Activated B cell treated with CpG ODN at 0.5 μM for 24 hours (primary cell): ENCODE measurements at places on chromosomes 16 and 17. TPM values are rescaled to one million over a fixed set of nuclear protein-coding genes. Genes with fewer than 3 reads are reported as not detected.

- H3K27me3 ChIP-seq = peaks cover 12% of the 10 kb centered on the region
- DNase-seq = no peak
- peaks cover 11% of the 10 kb centered on the region for H3K4me1 ChIP-seq
These were observed 36.4 kb upstream of the TMEM97 start for GRCh38 chr17:28282596-28282995.

DNA sequence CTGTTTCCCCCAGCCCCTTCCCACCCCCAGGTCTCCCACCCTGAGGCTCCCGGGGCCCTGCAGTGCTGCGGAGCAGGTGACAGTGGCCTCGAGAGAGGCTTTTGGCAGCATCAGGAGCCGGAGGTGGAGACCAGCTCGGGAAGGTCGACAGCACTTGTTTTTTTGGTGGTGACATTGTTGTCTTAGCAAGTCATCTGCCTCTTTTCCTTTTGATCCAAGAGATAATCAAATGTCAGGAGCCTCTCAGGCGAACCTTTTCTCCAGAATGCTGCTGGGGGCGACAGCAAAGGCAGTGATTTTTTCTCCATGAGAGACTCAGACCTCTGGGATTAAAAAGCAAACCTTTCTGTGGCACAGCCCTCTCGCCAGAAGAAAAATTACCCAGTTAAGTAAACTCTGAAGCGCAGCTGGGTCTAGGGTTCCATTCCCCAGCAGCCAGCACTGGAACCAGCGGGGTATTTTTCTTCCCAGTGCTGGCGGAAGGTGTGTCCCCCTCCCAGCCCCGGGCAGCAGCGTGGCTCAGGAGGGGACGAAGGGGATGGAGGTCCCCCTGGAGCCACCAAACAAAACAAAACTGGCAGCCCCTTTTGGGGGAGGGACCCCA, 37.2 kb downstream of the GRIN2C start:
- peaks cover 33% of the 10 kb centered on the region for H3K36me3 ChIP-seq
- no peak for DNase-seq
- H3K27ac ChIP-seq = no peak overlapping the region
- no peaks in the 10 kb centered on the region for H3K27me3 ChIP-seq
- no peak overlapping the region for H3K4me3 ChIP-seq

DNA sequence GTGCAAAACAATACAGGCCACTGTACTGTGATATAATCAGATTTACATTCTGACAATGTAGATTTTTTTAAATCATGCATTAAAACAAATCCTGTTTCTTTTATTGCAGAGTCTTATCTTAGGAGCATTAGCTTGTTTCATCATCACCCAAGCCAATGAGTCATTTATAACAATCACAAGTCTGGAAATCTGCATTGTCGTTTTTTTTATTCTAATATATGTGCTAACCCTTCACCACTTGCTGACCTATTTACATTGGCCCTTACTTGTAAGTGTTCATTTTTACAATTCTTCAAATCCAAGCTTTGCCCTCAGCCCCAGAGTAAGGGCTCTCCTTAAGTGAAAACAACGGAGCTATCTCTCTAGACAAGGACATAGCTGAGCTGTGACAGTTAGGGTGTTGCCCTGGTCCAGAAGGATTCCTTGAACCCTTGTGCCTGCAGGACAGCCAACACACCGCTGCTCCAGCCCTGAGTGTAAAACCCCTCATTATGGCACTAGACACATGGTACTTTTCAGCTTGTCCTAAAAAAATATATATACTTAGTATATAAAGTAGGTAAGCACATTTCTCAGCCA, 3.7 kb downstream of the CMTM1 start:
- no peak for DNase-seq
- H3K27ac ChIP-seq = no peak overlapping the region
- H3K36me3 ChIP-seq = peaks cover 26% of the 10 kb centered on the region
- H3K4me3 ChIP-seq = no peak overlapping the region
- no peaks in the 10 kb centered on the region for H3K4me1 ChIP-seq

The ZG16 gene
- not detected in 2 replicates for total RNA-seq

DNA sequence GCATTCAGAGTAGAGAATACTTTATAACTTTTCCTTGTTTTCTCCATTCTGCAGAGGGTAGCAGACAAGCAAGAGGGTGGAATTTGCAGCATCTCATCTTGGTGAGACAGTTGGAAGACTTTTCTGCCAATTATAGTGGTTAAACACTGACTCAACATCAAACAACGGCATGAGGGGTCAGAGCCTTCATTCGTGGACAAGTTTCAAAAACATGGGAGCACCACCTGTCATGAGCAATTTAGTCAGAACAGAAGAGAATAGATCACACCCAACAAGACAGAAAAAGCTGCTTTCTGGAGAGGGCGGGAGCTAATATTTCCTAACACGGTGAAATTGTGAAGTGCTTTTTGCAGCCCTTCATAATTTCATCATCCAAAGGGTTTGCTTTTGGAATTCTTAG, 17.9 kb upstream of the ZNF652 start:
- no peak overlapping the region for H3K27ac ChIP-seq
- DNase-seq = no peak
- H3K36me3 ChIP-seq = peaks cover 11% of the 10 kb centered on the region

The KRT15 gene
- not detected in 2 replicates for total RNA-seq

The TBC1D3C gene
- 4.6 and 8.5 TPM in 2 replicates for total RNA-seq

The RNF43 gene
- 1.5 and 2.1 TPM in 2 replicates for total RNA-seq

GRCh38 chr16:25279491-25279890, 21.8 kb upstream of the ZKSCAN2 start:
- H3K4me3 ChIP-seq = no peak overlapping the region
- H3K27me3 ChIP-seq = peaks cover 3% of the 10 kb centered on the region
- DNase-seq = no peak

- peak overlapping the region; percentile 74 for H3K4me3 ChIP-seq
- H3K27me3 ChIP-seq = no peaks in the 10 kb centered on the region
- H3K27ac ChIP-seq = peak overlapping the region; percentile 59
- DNase-seq = peak; percentile 55
These were observed 33.0 kb upstream of the SEC14L1 start for GRCh38 chr17:77107506-77108433.

GRCh38 chr17:41468346-41468745, 1.2 kb upstream of the KRT32 start:
- DNase-seq = no peak
- no peak overlapping the region for H3K4me3 ChIP-seq
- H3K27ac ChIP-seq = no peak overlapping the region
- peaks cover 17% of the 10 kb centered on the region for H3K27me3 ChIP-seq

The HEATR9 gene
- total RNA-seq = not detected in 2 replicates

DNA sequence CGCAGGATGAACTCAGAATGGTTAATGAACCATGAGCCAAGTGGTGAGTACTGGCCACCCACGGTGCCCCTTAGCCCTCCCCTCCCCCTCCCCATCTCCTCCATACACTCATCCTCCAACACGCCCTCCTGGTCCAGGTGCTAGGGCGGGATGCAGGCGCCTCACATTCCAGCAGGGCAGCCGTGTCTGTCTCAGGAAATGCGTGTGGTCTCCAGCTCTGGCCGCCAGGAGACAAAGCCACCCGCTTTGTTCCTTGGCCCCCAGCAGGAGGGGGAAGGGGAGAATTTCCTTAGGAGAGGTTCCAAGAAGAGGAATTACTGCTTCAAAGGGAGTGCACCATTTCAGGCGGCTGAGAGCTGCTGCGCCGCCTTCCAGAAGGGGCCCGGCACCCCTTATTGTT, 29.7 kb upstream of the RMI2 start:
- peaks cover 52% of the 10 kb centered on the region for H3K4me1 ChIP-seq
- no peak for DNase-seq
- H3K36me3 ChIP-seq = no peaks in the 10 kb centered on the region
- H3K27me3 ChIP-seq = no peaks in the 10 kb centered on the region
- no peak overlapping the region for H3K4me3 ChIP-seq

- peak overlapping the region; percentile 28 for H3K4me3 ChIP-seq
- peaks cover 25% of the 10 kb centered on the region for H3K36me3 ChIP-seq
- no peak for DNase-seq
- peaks cover 30% of the 10 kb centered on the region for H3K4me1 ChIP-seq
- no peak overlapping the region for H3K27ac ChIP-seq
These were observed 4.0 kb downstream of the MAFG start for GRCh38 chr17:81923302-81924260.

The CD300C gene
- 0.16 and 0.17 TPM in 2 replicates for total RNA-seq

- DNase-seq = no peak
- H3K4me1 ChIP-seq = peaks cover 77% of the 10 kb centered on the region
- no peaks in the 10 kb centered on the region for H3K27me3 ChIP-seq
- peak overlapping the region; percentile 87 for H3K4me3 ChIP-seq
These were observed 661 bp downstream of the GIT1 start for GRCh38 chr17:29588562-29589411.

The HOXB7 gene
- 0.60 and 0.93 TPM in 2 replicates for total RNA-seq

GRCh38 chr17:73591296-73592078, 52.8 kb downstream of the SDK2 start:
- H3K27me3 ChIP-seq = no peaks in the 10 kb centered on the region
- peak overlapping the region; percentile 78 for H3K4me3 ChIP-seq
- H3K27ac ChIP-seq = peak overlapping the region; percentile 90
- no peaks in the 10 kb centered on the region for H3K36me3 ChIP-seq

GRCh38 chr17:76932402-76933333, 64.5 kb downstream of the MGAT5B start:
- H3K4me1 ChIP-seq = no peaks in the 10 kb centered on the region
- H3K36me3 ChIP-seq = no peaks in the 10 kb centered on the region
- H3K27me3 ChIP-seq = peaks cover 12% of the 10 kb centered on the region
- no peak overlapping the region for H3K4me3 ChIP-seq
- no peak overlapping the region for H3K27ac ChIP-seq

DNA sequence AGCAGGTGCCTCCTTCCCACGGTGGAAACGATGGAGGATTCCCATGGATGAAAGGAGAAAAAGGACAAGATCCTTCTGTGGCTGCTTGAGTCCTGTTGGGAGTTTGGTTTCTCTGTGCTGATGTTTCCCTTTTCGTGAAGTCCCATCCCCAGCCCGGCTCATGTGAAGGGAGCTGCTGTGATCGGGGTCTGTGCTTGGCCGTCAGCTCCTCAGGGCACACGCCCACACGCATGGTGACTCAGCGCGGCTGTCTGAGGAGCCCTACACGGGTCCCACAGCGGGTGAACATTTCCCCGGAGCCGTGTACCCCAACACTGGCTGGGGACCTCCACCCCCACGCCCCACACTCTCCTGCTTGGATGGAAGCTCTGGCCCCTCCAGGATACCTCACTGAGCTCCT, 44.5 kb upstream of the SSTR5 start:
- peaks cover 4% of the 10 kb centered on the region for H3K27me3 ChIP-seq
- H3K36me3 ChIP-seq = no peaks in the 10 kb centered on the region
- DNase-seq = no peak
- H3K4me1 ChIP-seq = no peaks in the 10 kb centered on the region
- H3K27ac ChIP-seq = no peak overlapping the region
- no peak overlapping the region for H3K4me3 ChIP-seq

The TBC1D3L gene
- 2.5 and 2.8 TPM in 2 replicates for total RNA-seq

DNA sequence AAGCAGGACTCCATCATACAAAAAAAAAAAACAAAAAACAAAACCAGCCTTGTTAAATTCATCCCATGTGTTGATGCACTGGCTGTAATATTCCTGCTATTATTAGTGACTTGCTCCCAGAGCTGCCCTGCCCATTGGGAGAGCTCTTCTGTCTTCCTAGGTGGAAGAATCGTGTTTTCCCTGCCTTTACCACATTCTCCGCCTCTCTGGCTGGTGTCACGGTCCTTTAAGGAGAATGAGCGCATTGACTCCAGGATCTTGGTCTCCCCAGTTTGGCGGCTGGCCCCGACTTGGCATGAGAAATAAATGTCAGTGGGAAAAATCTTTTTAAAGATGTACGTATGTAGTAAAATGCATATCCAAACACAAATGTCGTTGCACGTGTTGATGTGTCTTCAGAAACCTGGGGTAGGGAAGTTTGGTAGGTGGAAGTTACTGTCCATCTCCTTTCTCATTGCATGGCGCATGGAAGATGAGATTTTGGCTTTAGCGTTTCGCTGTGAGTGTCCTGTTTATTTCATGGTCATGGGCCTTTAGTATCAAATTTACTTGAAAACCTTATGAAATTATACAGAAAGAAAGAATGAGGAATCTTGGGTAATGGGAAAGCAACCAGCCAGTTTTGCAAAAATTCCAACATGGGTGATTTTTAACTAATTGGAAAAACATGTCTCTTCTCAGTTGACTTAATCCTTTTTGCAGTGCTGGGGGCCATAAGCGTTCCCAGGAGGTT, 15.5 kb downstream of the RMI2 start:
- peaks cover 21% of the 10 kb centered on the region for H3K27me3 ChIP-seq
- no peaks in the 10 kb centered on the region for H3K36me3 ChIP-seq
- DNase-seq = no peak
- H3K4me1 ChIP-seq = peaks cover 62% of the 10 kb centered on the region
- no peak overlapping the region for H3K27ac ChIP-seq

- H3K36me3 ChIP-seq = peaks cover 56% of the 10 kb centered on the region
- H3K27ac ChIP-seq = no peak overlapping the region
- H3K4me1 ChIP-seq = peaks cover 9% of the 10 kb centered on the region
- H3K4me3 ChIP-seq = no peak overlapping the region
- DNase-seq = no peak
These were observed 2.5 kb upstream of the CMTM1 start for GRCh38 chr16:66563574-66564334.

The FN3K gene
- total RNA-seq = 0.44 and 0.98 TPM in 2 replicates

The OR2C1 gene
- 0.80 and 0.81 TPM in 2 replicates for total RNA-seq

GRCh38 chr17:60188759-60189158, 39.0 kb downstream of the CA4 start:
- peaks cover 12% of the 10 kb centered on the region for H3K4me1 ChIP-seq
- H3K4me3 ChIP-seq = no peak overlapping the region
- no peak for DNase-seq
- H3K27ac ChIP-seq = no peak overlapping the region
- no peaks in the 10 kb centered on the region for H3K27me3 ChIP-seq
- H3K36me3 ChIP-seq = peaks cover 76% of the 10 kb centered on the region

- DNase-seq = no peak
- peaks cover 2% of the 10 kb centered on the region for H3K27me3 ChIP-seq
- no peaks in the 10 kb centered on the region for H3K36me3 ChIP-seq
These were observed 15.7 kb upstream of the WFDC1 start for GRCh38 chr16:84278968-84279367.

- peaks cover 1% of the 10 kb centered on the region for H3K4me1 ChIP-seq
- no peak overlapping the region for H3K27ac ChIP-seq
- H3K4me3 ChIP-seq = no peak overlapping the region
- no peak for DNase-seq
These were observed 56.5 kb downstream of the COPRS start for GRCh38 chr17:31802502-31802901.

DNA sequence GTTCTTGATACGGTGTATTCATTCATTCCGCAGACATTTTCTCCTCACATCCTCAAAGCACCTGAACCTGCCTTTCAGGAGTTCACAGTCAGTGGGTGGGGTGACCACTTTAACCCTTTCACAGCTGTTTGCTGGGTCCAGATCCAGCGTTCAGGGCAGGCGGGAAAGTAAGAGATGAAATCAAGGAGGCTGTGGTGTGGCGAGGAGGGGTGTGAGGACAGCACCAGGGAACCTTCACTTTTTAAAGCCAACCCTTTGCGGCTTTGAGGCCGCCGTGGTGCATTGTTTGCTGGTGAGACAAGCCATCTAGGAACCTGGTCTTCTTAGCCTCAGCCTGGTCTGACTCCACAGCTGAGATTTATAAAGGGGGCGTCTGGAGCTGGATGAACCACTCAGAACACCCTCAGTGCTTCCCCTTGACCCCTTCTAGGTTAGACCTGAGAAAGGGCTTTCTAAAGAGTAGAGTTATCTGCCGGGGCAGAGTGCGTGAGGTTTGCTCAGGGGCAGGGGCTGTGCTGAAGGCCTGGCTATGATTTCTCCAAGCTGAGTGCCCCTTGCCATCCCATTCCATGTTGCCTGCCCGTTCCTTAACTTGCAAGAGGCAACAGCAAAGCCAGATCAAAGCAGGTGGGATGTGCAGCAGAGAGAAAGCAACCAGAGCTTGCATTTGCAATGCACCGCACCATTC, 933 bp downstream of the CCR7 start:
- no peaks in the 10 kb centered on the region for H3K27me3 ChIP-seq
- H3K4me1 ChIP-seq = peaks cover 75% of the 10 kb centered on the region
- H3K27ac ChIP-seq = peak overlapping the region; percentile 99
- H3K4me3 ChIP-seq = peak overlapping the region; percentile 89
- H3K36me3 ChIP-seq = peaks cover 59% of the 10 kb centered on the region
- DNase-seq = no peak

The VPS9D1 gene
- 6.6 and 7.4 TPM in 2 replicates for total RNA-seq

The CHD9NB gene
- not detected in 2 replicates for total RNA-seq
